ENCODE measurements at places on chromosomes 1 and 21.

DNA sequence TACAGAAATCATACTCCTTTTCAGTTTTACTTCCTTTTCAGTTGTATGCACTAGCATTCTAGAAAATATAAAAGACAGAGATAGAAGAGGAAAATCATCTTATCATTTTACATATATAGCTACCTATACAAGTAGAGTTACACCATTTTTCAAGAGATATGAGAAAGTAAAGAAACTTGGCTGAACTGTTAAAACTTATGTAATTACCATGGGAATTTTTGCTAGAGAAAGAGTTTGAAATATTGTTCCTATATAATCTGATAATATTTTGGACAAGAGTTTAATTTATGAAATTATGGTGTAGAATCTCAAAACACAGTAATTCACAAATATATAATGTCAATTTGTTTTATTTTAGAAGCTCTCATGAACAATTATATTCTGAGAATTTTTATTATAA lies 180.8 kb downstream of the PLPPR4 start:
- DNase-seq = no peak

DNA sequence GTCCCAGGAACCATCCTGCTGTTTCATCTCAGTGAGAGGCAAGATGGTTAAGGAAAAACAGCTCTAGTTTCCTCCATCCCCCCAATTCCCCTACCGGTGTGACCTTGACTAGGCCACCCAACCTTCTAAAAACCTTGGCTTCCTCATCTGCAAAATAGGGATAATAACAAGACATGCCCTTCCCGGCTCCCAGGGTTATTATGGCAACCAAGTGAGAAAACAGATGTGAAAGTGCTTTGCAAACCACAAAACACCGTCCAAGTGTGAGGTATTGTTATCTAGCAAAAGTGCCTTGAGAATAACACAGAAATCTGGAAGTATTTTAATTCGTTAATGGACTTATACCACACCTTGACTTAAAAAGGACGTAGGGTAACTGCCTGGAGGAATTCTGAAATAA lies 62.7 kb downstream of the ITPKB start:
- DNase-seq = no peak

DNA sequence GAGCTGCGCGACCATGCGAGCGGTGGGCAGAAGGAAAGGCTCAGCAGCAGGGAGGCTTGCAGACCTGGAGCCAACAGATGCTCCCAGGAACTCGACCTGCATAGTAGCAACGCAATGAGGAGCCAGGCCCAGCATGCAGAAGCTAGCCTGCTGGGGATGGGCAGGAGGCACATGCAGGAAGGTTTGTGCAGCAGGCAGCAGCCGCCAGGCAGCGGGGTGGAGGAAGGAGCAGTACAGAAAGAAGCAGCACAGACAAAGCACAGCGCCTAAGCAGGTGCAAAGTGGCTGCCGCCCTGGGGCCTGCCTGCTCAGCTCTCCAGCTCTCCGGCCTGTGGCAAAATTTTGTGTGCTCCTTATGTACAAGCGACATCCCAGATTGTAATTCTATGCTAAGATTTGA lies 213.5 kb upstream of the MAP1LC3C start:
- DNase-seq = no peak

- DNase-seq = no peak
Observed at GRCh38 chr1:243739335-243740003, 110.6 kb downstream of the AKT3 start.

DNA sequence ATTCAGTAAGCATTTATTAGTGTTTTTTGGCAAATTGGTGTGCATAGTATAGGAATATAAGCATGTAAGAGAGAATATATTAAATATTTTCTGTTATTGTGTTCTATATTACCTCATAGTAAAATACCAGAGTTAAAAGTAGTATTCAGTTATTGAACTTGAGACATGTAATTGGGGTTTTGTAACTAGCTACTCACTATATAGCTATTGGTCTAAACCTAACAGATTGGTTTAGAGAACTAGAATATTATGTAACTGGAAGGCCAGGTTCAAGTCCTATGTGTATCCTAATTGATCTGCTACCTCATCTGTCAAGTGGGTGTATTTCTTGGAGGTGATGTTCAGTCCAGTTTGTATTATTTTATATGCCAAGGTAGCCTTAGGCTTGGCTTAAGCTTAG lies 26.3 kb downstream of the CLIC4 start:
- no peak for DNase-seq

DNA sequence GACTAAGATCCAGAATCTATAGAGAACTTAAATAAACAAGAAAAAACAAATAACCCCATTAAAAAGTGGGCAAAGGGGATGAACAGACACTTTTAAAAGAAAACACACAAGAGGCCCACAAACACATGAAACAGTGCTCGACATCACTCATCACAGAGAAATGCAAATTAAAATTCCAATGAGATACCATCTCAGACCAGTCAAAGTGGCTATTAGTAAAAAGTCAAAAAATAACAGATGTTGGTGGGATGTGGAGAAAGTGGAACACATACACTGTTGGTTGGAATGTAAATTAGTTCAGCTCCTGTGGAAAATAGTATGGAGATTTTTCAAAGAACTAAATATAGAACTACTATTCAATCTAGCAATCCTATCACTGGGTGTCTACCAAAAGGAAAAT lies 143.1 kb downstream of the IFI44 start:
- DNase-seq = no peak

GRCh38 chr1:237287876-237288521 lies 246.0 kb downstream of the RYR2 start:
- DNase-seq = no peak

GRCh38 chr1:51280321-51280978 lies 44.4 kb downstream of the RNF11 start:
- no peak for DNase-seq

- DNase-seq = no peak
Observed at GRCh38 chr1:206012086-206012859, 9.1 kb upstream of the RAB7B start.

- DNase-seq = no peak
Observed at GRCh38 chr1:165576536-165576935, 32.7 kb downstream of the LRRC52 start.

DNA sequence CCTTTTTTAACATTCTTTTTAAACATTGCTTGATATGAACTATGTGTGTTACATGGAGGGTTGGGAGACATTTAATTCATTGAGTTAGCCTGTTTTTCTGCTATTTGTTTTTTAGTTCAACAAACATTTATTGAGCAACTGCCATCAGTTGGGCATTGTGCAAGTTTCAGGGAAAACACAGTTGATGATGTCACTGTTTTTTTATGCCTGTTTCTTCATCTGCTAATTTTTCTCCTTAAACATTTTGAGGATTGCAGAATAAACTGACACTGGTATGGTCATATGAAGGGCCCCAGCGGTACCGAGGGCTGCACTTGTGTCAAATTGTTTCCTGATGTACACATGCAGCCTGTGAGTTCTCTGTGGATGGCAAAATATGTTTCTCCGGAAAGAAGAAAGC lies 253.0 kb downstream of the FGGY start:
- no peak for DNase-seq

DNA sequence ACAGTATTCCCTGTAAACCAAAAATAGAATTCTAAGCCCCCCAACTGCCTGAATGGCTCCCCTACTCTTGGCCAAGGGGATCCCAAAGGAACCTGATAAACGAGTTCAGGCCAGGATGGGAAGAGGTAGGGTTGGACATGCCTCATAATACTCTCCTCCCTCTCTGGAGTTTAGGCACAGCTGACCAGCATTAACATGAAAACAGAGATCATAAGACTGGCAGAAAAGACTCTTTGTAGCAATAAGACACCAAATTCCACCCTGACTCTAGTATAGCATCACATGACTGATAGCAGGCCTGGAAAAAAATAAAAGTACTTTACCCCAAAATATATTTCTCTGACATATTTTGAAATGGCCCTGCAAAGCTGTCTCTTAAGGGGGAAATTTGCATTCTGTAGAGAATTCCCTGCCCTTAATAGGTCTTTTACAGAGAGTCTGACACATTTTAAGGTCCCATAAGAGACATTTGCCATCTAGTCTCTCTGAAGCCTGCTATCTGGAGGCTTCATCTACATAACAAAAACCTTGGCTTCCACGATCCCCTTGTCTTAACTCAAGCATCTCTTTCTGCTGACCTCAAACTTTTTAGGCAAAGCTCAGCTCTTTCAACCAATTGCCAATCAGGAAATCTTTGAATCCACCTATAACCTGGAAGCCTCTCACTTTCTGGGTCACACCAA lies 55.9 kb downstream of the SIK1 start:
- DNase-seq = no peak

- peak; percentile 91 for DNase-seq
Observed at GRCh38 chr1:160260406-160261382, 1.7 kb downstream of the DCAF8 start.

- DNase-seq = peak; percentile 71
Observed at GRCh38 chr21:41170442-41170841, 2.5 kb downstream of the BACE2 start.

DNA sequence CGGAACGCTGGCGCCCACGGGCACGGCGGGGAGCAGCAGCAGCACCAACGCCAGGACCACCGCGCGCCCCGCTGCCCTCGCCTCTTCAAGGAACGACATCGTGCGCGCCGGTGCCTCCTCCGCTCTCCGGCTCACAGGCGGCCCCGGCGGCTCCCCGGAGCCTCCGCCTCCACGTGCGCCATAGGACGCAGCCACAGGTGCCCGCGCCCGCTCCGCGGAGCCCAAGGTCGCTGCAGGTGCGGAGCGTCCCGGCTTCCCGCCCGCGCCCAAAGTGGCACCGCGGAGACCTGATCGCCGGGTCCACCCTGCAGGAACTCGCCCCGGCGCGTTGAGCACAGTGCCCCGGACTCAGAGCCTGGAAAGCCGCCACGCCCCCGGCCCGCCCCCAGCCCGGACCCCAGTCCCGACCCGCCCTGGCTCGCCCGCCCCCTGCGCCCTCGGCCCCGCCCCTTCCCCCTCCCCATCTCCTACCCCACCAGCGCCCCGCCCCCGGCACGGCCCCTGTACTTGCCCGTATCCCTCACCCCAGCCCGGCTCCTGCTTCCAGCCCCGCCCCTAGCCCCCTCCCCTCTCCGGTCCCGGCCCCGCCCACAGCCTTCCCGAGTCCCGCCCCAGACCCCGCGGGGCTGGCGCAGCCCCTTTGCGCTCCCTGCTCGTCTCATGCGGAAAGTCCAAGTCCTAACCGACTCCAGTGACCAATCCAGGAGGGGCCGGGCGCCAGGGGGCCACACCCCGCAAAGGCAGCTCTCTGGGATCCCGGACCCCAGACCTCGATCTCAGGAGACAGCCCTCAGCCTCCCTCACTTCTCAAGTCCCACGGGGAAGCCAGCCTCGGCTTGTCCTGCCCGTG lies at the start of gene MEGF6:
TSS of gene MEGF6 (minus strand) at position 339 of the 850 bp plus-strand sequence. CDS start at position 99, 240 bp downstream.
- DNase-seq = peak; percentile 75

DNA sequence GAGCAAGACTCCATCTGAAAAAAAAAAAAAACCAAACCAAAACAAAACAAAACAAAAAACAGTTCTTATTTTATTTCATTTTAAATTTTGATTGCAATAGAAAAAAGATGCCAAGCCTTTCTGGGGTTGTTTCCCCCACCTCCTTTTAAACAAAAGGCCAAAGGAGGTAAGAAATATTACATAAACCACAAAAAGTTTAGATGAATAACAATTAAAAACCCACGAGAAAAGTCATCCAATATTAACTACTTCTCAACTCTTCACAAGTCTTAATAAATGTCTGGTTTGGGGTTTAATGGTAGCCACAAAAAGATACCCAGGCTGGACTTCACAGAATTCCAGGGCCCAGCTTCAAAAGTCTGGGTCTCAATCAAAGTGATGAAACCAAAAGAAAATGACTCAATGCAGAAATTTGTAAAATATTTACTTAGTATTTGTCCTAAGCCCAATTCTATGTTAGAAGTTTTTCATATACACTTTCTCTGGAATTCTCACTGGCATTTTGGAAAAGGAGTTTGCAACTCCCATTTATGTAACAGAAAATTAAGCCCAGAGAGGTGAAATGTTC lies 47.0 kb upstream of the SDC3 start:
- no peak for DNase-seq

DNA sequence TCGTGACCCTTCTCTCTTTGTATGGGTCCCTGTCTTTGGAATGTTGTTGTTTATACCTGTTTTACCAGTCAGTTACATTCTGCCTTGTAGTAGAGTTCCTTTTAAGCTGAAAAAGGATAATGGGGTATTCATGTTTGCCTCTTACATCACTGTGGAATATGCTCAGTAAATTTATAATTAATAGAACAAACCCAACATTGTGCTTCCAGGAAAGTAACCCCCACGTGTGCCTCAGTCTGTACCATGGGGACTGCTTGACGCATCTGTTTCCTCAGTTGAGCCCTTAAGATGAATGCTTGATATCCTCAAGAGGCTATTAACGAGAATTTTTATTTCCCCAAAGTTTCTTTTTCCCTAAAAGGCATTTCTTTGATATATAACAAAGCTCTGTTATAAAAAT lies 73.4 kb downstream of the ST6GALNAC3 start:
- DNase-seq = no peak

GRCh38 chr1:32431736-32432400 lies 33.0 kb upstream of the ZBTB8B start:
- DNase-seq = no peak

All from PC-3 (cell line).